CD4-positive, alpha-beta T cell treated with Interleukin-2 at 100 ng/mL for 4 hours (primary cell): ENCODE measurements at places on chromosomes 3 and 15.

- no peak for DNase-seq
Observed at GRCh38 chr15:48120745-48121144, at the start of gene SLC24A5. Gene SLC24A5, plus strand, starts transcription at chr15:48120990. Its CDS starts 55 bp downstream, at chr15:48121045.

GRCh38 chr15:31302778-31303725, 23.6 kb upstream of the KLF13 start:
- DNase-seq: peak; percentile 19

GRCh38 chr15:99341786-99342185, 90.5 kb downstream of the LRRC28 start:
- DNase-seq: no peak

GRCh38 chr3:130823241-130823884, 70.5 kb upstream of the ATP2C1 start:
- no peak for DNase-seq

- no peak for DNase-seq
Observed at GRCh38 chr3:189981668-189982067, 139.0 kb downstream of the P3H2 start.

GRCh38 chr3:152780553-152780952, 54.4 kb upstream of the P2RY1 start:
- no peak for DNase-seq

DNA sequence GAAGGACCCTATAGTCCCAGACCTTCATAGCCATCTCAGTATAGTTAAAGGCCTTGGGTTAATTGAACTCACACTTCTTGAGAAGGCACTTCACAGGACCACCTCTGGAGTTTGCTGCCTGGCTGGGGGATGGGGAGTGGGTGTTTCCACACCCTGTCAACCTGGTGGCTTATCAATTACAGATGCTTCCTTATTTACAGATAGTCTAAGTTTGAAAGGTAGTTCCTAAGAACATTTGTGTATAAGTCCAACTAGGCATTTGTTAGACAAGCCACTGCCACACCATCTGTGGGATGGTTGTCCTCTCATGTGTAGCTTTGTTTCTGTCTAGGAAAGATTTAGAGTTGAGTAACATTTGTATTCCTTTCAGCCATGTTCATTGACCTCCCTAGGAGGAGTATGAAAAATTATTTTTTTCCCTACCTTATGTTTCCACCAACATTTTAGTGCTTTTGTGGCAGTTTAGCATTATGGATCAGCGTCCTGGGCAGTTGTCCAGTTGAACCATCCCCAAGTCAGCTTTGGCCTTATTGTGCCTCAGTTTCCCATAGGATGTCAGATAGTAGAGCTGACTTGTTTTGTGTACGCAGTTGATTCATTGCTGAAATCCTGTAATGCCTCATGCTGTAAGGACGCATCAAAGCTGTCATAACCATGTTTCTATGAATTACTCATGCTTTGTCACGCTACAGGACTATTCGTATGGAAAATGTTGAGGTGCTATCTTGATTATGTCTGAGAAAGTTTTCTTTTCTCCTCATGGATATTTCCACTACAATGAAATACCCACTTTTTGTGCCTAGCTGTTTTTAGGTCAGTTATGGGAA, 21.2 kb upstream of the SIAH2 start:
- DNase-seq: no peak

DNA sequence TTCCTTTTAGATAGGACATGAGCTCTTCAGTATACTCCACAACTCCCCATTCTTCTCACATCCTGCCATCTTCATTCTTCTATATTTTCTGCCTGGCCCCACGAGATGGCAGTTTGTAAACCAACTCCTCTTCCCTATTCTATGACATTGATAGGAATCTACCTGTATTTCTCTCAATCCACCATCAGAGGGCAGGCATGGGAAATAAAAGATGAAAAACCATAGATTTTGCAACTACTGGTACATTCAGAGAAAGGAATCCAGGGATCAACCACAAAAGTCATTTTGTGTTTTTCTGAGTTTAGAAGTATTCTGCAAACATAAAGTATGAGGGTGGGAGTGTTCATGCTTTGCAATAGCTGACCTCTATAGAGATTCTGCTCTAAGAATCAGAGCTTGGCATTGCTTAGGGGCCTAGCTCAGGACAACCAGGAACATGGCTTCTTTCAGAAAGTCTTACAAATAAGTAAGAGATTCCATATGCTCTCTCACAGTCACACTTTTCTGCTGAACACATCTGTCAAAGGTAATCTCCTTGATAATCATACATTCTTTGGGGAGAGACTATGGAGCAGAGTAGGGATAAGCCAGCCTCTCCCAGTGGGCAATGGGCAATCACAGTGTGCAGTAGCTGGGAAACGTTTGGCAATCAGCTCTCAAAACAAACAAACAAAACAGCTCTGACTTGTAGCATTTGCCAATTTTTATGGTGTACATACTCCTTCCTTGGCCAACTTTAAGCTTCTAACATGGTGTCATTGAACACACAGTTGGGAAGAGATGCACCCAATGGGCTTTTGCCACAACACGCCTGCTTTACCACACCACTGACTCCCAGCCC, 43.1 kb upstream of the SLC25A36 start:
- DNase-seq: peak; percentile 45

DNA sequence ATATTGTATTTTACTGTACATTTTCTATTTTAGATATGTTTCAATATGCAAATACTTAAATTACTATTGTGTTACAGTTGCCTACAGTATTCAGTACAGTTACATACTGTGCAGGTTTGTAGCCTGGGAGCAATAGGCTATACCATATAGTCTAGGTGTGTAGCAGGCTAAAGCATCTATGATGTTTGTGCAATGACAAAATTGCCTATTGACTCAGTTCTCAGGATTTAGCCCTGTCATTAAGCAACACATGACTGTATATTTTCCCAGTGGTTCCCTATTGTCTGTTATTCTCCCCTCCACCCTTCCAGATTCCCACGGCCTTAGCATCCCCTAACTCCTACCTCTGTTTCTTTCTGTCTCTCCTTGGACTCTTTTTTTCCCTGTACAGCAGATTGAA, 10.7 kb downstream of the MOBP start:
- no peak for DNase-seq

DNA sequence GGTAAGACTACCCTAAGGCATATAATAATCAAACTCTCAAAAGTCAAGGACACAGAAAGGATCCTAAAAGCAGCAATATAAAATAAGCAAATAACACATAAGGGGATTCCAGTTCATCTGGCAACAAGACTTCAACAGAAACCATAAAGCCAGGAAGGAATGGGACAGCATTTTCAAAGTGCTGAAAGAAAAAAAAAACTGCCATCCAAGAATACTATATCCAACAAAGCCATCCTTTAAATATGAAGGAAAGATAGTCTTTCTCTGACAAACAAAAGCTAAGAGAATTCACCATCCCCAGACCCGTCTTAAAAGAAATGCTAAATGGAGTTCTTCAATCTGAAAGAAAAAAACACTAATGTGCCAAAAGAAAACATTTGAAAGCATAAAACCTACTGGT, 14.7 kb upstream of the CLN6 start:
- DNase-seq: no peak

DNA sequence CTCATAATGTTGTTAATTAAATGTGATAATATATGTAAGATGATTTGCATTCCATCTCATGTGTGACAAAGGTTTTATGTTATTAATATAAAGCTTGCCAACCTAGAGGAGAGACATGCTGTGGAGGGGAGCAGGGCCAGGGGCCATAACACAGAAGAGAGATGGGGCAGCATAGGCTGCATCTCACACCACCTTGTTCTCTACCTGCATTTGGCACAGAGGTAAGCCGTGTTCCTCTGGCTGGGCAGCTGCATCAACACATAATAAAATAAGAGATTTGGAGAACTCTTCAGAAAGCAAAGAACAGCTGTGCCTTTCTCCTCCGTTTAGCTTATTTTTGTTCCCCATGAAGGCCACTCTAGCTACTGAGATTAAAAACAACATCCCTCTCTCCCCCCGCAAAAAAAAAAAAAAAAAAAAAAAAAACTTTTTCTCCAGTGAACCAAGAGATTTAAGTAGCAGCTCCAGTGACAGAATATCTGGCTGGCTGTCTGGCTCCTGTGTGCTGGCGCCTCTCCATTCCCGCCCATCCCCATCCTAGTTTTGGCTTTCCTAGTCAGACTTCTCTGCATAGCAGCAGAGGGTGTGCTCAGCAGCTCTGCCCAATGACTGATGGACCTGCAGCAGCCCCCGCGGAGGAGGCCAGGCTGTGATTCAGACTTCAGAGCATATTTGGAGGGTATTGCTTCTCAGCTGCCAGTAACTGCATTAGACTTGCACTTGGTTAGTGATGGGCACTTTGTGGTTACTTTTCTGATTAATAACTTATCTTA, 52.2 kb upstream of the STXBP5L start:
- DNase-seq: no peak

- no peak for DNase-seq
Observed at GRCh38 chr3:6989608-6990291, 128.8 kb downstream of the GRM7 start.

DNA sequence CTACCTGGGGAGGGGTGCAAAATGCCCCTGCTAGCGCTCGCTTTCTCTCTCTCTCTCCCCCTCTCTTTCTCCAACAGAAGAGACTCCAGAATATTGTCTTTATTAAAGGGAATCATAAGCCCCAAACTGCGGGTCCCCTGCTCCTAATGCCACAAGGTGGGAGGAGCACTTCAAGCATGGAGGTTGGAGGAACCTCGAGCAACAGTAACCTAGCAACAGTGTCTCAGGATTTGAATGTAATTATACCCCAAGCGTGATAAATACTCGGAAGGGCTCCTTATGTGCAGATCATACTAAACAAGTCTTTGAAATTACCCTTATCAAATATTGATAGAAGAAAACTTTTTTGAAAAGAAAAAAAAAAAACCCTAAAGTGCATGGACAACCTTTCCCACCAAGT, 582.2 kb upstream of the PPP2R3A start:
- no peak for DNase-seq

DNA sequence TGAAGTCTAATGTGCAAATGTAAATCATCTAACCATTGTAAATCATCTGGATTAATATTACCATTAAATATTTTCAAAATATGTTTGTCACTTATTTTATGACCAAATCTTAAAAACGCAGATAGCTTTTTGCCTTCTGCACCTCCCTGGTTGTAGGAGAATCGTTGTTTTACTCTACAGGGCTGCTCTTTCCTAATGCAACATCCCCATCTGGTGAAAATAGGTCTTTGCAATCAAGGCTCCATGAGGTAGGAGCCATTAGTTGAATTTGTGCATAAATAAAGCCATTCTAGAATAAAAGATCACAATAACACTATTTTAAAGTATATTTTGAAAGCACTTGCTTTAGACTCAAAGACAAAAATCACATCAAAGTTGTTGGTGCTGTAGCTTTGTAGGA, 535.6 kb upstream of the AGTR1 start:
- DNase-seq: no peak

- no peak for DNase-seq
Observed at GRCh38 chr15:60895986-60896385, 333.1 kb downstream of the RORA start.

- no peak for DNase-seq
Observed at GRCh38 chr15:81282911-81283310, 41.0 kb downstream of the STARD5 start.

GRCh38 chr3:31223278-31223677, 309.4 kb upstream of the STT3B start:
- DNase-seq: no peak
